Motor neuron (in vitro differentiated cells): ENCODE measurements at places on chromosomes 2 and 18. TPM values are rescaled to one million over a fixed set of nuclear protein-coding genes. Genes with fewer than 3 reads are reported as not detected.

Gene THSD7B
- 0.36 and 0.73 TPM in 2 replicates for total RNA-seq

Gene LOXHD1
- not detected in 2 replicates for total RNA-seq

Gene ZNF804A
- total RNA-seq = 6.3 and 6.8 TPM in 2 replicates

DNA sequence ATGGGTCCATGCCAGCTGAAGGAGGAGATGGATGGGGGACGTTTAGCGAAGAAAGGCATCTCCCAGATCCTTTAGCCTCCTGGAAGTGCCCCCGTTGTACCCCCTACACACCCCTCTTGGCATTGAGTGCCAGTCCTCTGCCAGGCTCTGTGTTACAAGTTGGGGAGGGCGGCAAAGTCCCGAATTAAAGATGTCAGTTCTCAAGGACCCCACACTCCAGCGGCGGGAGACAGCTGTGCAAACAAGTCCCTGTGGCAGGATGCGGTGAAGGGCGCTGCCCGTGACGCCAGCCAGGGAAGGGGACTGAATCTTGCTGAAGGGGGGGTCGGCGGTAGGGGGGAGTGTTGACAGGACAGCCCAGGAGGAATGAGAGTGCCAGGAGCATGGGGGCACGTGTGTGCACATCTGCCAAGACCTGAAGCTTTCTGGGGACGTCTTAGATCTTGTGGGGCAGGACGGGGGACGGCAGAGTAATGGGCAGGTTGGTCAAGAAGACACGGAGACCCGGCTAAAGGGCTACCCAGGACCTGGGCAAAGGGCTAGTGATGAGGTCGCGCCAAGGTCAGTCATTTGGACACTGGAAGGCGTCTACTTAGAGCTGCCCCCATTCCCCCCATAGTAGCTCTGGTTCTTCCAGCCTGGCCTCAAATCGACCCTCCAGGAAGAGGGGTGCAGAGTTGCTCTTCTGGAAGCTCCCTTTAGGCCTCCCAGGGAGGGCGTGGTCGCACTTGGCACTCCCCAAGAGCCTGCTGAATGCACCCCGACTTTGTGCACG is 2.8 kb upstream of the CTDSP1 start:
- peak; percentile 7 for ATAC-seq

DNA sequence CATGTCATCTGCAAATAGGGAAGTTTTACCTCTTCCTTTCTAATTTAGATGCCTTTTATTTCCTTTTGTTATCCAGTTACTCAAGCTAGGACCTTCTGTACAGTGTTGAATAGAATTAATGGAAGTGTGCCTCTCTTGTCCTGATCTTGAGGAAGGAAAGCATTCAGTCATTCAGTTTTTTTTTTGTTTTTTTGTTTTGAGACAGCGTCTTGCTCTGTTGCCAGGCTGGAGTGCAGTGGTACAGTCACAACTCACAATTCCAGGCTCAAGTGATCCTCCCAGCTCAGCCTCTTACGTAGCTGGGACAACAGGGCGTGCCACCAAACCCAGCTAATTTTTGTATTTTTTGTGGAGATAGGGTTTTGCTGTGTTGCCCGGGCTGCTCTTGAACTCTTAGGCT is 203.9 kb upstream of the ALPP start:
- no peak for ATAC-seq

DNA sequence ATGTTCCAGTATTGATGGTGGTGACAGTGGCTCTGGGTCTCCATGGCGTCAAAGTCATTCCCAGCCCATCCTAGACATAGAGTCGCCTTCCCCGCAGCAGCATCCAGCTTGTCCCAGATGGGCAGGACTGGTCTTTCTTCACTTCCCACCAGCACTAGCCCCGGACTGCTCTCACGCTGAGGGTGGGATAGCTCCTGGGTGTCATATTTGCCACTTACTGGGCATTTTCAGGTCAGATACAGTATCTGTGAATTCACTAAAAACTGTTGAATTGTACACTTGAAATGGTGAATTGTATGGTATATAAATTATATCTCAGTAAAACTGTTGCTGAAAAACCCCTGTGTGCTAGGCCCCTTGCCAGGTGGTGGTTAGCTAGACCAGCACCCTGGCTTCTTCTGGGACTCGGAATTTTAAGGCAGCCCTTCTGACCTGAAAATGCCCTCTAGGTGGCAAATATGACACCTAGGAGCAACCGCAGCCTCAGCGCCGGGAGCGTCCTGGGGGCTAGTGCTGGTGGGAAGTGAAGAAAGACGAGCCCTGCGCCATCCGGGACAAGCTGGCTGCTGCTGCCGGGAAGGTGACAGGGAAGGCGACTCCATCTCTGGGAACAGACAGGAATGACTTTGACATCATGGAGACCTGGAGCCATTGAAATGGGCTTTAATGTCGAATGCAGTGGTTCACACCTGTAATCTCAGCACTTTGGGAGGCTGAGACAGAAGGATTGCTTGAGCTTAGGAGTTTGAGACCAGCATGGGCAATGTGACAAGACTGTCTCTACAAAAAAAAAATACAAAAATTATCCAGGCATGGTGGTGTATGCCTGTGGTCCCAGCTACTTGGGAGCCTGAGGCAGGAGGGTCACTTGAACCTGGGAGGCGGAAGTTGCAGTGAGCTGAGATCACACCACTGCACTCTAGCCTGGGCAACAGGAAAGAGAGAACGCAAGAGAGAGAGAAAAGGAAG is 56.2 kb downstream of the DDX1 start:
- no peak for ATAC-seq
